ENCODE measurements at places on chromosomes 2 and 18.
A peak's percentile ranks its signal among the peaks of the same experiment; 100 is the strongest.

DNA sequence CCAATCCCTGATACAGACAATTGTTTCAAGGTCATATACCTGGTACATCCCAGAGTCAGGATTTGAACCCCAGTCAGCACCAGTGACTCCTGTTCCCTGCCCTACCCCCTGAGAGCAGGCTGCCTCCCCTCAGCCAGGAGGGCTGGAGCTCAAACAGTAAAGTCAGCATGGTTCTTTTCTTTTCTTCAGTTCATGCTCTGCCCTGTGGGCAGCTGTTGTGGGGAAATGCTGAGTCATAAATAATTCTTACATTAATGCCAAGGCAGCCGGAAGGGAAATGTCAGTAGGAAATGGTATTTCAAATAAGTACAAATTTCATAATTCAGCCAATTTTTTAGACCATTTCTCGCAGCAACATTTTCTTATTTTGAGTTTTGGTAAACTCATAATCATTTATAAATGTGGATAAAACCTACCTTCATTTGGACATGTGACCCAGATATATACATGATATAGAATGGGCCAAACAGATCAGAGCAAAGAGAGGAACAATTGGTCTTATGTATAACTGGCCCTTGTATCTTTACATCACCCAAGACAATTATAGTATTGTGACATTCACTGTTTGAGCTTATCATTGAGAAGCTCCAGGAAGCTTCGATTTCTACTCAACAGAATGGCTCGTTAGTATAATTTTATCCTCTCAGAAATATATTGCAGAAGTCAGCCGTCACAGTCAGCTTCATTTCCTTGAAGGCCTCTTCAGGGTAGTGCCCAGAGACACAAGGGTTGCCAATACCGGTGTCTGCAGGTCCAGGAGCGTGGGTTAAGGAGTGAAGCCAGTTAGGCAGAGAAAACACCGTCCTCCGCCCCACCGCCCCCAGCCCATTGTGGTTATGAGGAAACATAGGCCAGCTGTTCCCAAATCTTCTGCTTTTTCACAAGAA lies 28.0 kb upstream of the SCYGR1 start:
- no peak for DNase-seq

GRCh38 chr18:49910019-49910418 lies 96.7 kb upstream of the ACAA2 start:
- DNase-seq: no peak

- no peak for DNase-seq
Observed at GRCh38 chr2:50612306-50612705, 419.6 kb downstream of the NRXN1 start.

- DNase-seq: no peak
Observed at GRCh38 chr2:28949617-28950305, 31.3 kb upstream of the TOGARAM2 start.

GRCh38 chr2:173058673-173059072 lies 17.0 kb upstream of the MAP3K20 start:
- DNase-seq: no peak

DNA sequence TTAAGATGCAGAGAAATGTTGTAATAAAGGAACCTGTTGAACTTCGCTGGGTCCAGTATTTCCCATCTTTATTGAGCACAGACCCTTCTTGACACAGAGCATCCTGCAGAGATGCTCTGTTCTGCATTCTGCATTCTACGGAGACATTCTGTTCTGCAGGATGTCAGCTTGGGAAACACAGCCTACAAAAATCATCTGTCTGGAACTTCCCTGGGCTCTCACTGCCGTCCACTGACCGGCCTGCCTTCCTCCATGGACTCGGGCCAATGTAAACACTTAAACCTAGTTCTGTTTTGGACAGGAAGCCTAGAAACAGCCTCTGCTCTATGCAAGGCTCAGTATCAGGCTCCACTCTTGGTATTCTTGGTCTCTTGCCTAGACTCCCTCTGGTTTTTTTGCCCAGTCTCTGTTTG lies 90.0 kb upstream of the PPP1CB start:
- DNase-seq: no peak

DNA sequence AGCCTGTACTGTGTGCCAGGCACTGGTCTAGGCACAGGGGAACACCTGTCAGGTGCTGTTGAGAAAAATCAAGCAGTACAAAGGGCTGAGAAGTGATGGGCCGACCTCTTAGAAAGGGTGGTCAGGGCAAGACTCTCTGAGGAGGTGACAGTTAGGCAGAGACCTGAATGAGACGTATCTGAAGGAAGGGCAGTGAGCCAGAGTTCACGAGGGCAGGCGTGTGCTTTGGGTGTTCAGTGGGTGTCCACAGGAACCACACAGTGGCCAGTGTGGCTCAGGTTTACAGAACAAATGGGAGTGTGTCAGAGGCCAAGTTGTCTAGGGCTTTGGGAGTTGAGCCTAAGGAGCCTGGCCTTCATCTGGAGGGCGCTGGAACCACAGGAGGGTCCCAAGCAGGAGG lies 6.2 kb downstream of the ARMC9 start:
- no peak for DNase-seq

DNA sequence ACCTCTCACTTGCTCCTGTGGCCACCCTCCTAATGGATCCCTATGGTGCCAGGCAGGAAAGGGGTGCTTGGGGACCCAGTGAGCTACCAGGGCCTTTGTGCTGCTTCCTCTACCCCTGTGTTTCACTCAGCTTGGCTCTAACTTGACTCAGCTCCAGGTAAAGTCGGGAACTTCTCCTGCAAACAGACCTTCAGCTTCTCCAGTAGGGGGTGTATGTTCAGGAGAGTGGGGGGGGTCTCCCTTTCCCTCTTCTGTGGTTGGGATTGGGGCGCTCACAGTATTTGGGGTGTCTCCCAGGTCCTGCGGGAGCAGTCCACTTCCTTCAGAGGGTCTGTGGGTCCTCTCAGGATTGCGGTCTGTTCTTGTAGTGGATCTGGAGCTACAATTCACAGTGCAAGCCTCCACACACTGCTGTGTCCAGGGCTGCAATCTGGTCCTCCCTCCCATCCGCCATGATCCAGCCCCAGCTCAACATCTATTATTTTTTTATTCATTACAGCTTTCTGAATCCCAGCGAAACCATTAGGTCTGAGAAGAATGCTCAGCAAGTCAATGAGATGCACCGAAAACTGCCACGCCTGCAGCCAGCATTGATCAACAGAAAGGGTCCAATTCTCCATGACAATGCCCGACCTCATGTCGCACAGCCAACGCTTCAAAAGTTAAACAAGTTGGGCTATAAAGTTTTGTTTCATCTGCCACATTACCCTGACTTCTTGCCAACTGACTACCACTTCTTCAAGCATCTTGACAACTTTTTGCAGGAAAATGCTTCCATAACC lies 26.4 kb upstream of the SAP130 start:
- no peak for DNase-seq

GRCh38 chr2:167785606-167786216 lies 461.7 kb downstream of the STK39 start:
- DNase-seq: no peak

DNA sequence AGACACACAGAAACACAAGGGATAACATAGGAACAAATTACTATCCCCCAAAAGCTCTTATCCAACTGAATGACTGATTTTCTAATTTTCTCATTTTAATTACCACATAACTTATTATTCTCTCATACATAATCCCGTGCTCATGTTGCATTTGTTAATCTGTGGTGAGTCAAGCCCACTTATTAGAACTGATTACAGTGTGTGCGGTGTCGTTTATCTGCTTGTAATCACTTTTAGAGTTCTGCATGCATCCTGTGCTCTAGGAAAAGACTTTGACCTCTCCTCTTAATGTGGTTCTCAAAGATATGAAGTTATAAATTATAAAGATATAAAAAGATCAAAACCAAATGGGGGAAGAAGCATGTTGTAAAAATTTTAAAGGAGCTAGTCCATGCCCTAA lies 29.7 kb downstream of the CNDP1 start:
- DNase-seq: no peak

DNA sequence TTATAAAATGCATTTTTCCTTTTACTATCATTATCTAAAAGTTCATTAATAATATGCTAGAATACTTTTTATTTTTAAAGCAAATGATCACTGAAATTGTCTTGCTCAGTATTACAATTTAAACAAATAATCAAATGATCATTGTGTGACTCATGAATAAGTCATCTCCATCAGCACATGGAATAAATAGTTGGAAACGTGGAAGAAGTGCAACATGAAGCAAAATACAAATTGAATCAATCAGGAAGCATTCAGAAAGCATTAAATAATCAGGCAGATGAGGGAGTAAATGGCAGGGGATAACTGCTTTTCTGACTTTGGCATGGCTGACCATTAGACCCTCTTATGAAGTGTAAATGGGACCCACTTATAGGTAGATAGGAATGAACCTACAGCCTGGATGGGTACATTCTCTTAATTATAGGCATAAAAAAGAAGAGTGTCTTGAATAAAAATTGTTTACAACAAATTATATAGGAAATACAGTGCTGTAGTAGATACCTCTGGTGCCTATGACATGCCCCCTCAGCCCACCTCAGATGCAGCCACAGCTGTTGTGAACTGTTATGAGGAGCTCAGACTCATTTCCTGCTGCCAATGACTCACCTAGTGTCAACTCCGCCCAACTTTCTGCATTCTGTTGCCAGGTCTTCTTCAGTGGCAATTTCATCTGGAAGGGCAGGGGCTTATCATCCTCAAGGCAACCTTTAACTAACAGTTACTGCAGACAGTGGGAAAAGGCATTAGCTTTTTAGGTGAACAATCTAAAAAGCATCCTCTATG lies 936.0 kb downstream of the TRIB2 start:
- DNase-seq: no peak

- no peak for DNase-seq
Observed at GRCh38 chr2:2848198-2848597, 517.1 kb upstream of the MYT1L start.

- no peak for DNase-seq
Observed at GRCh38 chr18:24868311-24868710, 407.9 kb downstream of the HRH4 start.

DNA sequence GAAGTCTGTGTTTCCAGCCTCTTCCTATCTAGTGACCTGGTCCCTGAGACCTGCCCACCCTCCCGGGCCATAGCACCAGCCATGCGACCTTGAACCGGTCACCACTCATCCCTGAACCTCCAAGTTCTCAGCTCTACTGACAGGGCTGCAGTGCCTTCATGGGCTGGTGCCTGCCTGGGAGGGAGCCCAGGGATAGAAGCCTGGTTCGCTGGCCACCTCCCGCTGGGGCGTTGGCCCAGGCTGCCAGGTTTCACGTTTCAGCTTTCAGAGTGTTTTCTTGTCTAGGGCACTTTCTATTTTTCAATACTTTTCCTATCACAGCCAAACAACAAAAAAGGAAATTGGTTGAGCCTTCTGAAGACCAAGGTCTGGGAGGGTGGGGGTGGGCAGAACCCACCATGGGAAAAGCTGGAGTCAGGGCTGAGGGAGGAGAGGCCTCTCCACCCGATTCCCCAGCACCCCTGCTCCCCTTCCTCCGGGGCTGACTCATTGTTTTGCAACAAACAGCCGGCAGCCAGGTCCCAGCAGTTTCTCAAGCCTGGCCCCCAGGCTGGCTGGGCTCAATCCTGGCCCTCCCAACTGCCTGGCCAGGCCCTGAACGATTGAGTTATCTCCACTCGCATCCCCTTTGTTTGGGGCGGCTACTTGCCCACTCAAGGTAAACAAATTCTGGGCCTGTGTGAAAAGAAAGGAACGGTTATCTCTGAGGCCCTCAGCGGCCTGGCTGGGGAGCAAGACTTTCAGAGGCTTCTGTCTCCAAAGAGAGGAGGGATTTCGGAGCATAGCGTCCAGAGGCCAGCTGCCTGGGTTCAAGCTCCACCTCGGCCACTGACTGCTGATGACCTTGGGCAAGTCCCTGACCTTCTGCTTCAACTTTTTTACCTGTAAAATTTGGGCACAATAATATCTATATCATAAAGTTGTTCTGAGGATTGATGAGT lies 47.5 kb downstream of the ZFP36L2 start:
- DNase-seq: no peak

GRCh38 chr2:137467246-137467862 lies 496.9 kb upstream of the HNMT start:
- DNase-seq: no peak

- DNase-seq: no peak
Observed at GRCh38 chr2:37011130-37011529, 44.8 kb upstream of the STRN start.

DNA sequence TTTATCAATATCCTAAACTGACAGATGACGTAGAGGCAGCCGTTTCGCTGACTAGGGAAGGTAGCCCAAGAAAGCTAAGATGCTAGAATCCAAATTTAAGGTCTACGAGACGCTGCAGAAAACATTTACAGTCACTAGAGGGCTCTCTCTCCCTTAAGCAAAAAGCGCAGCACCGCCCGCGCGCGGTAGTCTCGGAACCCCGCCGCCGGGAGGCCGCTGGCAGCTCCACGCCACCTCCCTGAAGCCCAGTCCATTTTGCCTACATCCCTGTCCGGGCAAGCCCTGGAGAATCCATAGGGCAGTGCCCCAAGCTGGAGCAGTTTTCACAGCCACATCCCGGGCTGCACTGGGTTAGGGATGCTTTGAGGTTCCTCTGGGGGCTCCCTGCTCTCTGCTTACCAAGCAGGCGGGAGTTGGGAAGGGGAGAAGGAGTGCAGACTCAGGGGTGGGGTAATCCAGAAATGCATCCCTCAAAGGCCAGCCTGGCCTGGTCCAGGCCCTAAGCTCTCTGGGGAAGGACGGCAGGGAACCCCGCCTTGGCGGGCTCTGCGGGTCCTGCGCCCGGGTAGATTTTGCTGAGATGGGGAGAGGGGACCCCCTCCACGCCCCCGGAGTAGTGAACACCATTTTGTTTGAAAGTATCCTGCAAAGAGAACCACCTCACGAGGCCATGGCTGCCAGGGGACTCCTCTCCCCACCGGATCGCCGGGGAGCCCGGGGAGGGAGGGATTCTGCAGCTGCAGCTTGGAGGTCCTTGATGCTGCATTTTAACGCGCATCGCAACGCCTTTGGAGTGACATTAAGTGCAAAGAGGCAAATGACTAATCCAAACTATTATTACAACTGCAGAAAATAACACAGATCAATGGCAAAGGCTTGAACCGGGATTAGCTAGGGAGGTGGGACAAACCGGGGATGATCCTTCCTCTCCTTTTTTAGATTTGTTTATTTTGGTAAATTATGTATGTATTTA lies 1.3 kb upstream of the DPYSL5 start:
- DNase-seq: peak; percentile 50

DNA sequence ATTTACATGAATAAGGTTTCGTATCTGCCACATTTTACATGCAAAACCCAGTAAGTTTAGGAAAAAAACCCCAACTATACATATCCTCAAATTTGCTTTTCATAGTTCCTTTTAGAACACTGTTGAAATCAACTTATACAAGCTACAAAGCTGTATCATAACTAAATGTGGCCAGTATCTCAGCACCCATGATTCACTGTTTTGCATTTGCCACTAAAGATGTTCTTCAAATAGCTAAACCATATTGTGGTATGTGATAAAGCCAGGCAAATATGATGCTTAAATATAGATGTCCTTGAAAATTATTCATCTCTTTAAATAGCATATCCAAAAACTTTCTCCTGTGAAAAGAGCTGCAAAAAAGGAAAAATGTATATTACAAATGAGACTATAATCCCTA lies 29.9 kb downstream of the ROCK2 start:
- DNase-seq: no peak
